ENCODE measurements at places on chromosomes 12 and 14. TPM values are rescaled to one million over a fixed set of nuclear protein-coding genes. Genes with fewer than 3 reads are reported as not detected.

The BEST3 gene
- total RNA-seq = not detected

The NID2 gene
- total RNA-seq = 2.3 TPM

DNA sequence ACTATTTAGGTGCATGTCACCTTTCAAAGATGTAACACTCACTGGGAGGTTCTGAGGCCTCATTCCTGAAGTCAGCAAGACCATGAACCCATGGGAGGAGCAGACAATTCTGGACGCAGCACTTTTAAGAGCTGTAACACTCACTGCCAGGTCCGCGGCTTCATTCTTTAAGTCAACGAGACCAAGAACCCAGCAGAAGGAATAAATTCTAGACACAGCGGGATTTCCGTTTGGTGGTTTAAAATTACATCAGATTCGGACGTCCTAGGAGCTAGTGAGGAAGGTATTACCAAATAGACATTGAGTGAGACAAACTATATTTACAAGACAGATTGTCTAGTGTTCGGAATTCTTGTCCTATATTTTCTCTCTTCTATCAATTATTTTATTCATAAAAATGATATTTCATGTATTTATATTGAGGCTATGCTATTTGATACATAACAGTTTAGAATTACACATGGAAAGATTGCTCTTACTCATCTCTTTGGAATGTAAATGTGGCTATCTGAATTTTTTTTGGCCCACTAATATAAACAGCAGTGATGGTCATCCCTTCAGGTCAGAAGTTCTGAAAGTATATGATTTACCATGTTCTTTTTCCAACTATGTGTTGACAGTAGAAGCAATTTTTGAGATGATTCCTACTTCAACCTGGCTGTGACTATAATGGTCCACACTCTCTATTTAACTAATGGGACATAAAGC is 1973.0 kb upstream of the FLRT2 start:
- no peak for ATAC-seq

GRCh38 chr12:52984136-52984535 is 22.1 kb upstream of the EIF4B start:
- peak; percentile 42 for ATAC-seq

DNA sequence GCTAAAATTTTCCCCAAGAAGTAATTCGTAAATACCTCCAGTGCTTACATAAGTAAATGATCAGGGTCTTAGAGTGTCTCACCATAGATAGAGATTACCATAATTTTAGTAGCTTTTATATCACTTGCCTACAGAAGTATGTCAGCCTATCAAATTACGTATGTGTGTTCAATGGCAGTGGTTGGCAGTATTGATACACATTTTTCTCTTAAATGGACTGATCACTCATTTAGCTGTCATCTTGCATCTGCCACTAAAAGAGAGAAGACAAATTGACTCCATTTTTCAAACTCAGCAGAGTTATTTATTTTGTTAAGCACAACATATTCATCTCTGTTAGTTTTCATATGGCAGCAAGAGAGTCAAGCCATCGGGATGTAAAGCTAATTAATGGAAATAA is 413.1 kb upstream of the CLEC14A start:
- ATAC-seq = no peak

GRCh38 chr12:78636231-78636855 is 228.2 kb upstream of the SYT1 start:
- ATAC-seq = no peak

DNA sequence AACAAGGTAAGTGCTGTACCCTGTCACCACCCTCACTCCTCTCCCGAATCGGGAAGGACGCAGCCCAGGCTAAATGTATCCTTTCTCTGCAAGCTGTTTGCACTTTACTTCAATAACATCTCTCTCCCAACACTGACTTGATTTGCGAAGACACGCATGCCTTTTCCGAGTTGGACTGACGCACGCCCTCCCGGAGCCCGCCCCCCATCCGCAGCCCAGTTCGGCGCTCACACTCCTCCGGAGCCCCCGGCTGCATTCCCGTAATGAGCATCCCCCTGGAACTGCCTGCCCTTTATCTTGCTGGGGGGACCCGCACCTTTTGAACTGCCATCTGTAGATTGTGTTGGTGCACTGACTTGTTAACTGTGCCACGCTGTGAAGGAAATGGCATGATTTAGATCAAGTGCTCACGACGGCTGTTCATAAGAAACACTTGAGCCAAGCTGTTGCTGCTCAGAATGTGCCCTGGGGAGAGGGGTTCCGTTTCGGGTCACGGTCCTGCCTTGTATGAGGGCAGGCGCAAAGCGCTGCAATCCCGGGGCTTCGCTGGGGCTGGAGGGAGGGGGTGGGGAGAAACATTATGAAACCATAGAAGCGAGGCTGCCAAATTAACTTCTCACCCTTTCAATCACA is 176.6 kb upstream of the CDKN3 start:
- ATAC-seq = no peak

DNA sequence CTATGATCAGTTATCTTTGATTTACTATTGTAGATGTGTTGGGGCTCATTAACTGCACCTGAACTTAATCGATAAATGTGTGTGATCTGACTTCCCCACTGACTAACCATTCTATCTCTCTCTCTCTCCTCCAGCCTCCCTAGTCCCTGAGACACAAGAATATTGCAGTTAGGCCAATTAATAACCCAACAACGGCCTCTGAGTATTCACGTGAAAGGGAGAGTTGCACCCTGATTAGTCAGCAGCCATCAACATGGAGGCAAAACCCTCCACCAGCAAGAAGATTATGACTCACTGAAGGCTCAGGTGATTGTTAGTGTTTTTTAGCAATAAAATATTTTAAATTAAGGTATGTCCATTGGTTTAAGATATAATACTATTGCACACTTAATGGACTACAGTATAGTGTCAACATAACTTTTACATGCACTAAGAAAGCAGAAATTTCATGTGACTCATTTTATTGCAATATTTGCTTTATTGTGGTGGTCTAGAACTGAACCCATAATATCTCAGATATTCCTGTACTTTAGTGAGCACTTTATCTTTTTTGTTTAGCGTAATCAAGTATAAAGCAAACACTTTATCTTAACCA is 77.1 kb upstream of the PTGDR start:
- no peak for ATAC-seq

DNA sequence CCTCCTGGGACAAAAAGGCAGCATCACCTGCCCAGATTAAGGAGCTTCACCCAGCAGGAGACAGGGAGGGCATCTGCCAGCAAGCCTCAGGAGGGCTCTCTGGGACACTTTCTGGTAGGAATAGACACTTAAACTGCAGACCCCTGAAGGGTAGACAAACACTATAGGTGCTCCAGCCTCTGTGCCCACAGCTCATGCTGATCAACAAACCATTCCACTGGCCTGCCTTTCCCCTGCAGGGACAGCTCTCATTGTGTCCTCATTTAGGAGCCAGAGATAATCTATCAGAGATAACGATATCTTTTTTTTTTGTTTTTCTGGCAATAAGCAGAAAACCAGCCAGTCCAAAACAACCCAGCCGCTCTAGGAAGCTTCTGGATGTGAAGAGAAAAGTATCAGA is 251.8 kb upstream of the CCDC196 start:
- no peak for ATAC-seq

GRCh38 chr14:54116972-54117371 is 160.3 kb upstream of the BMP4 start:
- ATAC-seq = no peak

The KRT1 gene
- 2.5 TPM for total RNA-seq

All from esophagus mucosa (tissue), 1 donor.